NCI-H187 treated with DMSO at 0.1 percent for 48 hours (cell line): ENCODE measurements at places on chromosomes 13 and 19.

- DNase-seq: no peak
Observed at GRCh38 chr13:72156760-72157159, 289.8 kb upstream of the DACH1 start.

- no peak for DNase-seq
Observed at GRCh38 chr13:111394211-111394922, 73.9 kb downstream of the TEX29 start.

DNA sequence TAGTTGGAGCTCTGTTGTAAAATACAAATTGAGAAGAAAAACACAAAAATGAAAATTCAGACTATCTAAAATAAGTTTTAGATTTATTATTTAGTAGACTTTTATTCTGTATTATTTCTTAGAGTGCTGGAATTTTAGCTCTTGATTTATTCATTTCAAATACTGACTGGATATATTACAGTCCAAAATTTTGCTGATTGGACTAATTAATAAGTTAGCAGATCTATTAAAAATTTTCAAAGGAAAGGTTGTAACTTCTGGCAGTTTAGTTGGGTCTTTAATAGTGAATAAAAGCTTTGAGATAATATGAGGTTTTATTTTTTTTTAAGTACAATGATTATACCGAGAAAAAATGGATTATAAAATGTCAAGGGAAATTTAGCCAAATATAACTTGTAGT is 1224.9 kb upstream of the SPRY2 start:
- DNase-seq: no peak

GRCh38 chr19:54206030-54206830 is 5.6 kb downstream of the RPS9 start:
- DNase-seq: no peak

DNA sequence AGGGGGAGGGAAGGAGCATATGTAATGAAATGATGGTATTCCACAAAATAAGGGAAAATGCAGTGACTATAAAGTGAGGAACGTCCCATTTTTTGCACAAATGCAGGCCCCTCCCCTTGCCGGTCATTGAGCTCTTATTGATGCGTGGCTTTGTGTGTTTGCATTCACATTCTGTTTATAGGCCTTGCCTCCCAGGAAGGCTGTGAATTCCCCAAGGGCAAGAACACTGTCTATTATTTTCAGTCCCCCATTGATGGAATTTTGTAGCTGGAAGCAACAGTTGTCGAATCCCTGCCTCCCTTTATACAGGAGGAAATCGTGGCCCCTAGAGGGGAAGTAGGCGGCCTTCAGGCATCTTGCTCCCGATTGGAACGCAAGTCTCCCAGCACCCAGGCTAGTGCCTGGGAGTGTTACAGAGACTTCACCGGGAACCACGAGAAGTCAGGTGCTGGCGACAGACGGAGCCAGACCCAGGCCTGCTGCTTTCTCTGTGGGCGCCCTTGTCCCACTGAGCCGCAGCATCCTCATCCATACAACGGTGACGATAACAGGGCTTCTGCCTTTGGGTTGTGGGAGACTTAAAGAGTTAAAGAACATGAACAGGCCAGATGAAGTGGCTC is 6.9 kb downstream of the SBSN start:
- DNase-seq: no peak
